ENCODE measurements at places on chromosomes 1 and 21.

DNA sequence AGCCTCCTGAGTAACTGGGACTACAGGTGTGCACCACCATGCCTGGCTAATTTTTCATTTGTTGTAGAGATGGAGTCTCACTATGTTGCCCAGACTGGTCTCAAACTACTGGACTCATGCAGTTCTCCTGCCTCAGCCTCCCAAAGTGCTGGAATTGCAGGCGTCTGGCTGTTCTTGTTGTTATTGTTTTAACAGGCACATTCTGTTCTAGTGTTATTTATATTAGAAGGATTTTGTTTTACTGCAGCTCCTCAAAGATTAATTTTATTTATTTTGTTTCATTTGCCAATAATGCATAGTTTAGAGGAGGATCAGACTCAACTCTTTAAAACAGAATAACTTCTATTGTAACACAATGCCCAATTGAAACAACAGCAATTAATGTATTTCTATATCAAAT lies 35.5 kb downstream of the RGS2 start:
- DNase-seq: no peak

GRCh38 chr21:29155118-29155932 lies 24.9 kb downstream of the MAP3K7CL start:
- DNase-seq: peak; percentile 35

DNA sequence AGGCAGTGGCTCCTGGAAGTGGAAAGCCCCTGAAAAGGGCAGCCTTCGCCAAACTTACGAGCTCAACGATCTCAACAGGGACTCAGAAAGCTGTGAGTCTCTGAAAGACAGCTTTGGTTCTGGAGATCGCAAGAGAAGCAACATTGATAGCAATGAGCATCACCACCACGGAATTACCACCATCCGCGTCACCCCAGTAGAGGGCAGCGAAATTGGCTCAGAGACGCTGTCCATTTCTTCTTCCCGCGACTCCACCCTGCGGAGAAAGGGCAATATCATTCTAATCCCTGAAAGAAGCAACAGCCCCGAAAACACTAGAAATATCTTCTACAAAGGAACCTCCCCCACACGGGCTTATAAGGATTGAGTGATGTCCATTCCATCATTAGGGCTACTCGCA lies 42.4 kb downstream of the PLPPR4 start:
- DNase-seq: peak; percentile 2

GRCh38 chr1:226654046-226654667 lies 84.9 kb downstream of the ITPKB start:
- peak; percentile 74 for DNase-seq

DNA sequence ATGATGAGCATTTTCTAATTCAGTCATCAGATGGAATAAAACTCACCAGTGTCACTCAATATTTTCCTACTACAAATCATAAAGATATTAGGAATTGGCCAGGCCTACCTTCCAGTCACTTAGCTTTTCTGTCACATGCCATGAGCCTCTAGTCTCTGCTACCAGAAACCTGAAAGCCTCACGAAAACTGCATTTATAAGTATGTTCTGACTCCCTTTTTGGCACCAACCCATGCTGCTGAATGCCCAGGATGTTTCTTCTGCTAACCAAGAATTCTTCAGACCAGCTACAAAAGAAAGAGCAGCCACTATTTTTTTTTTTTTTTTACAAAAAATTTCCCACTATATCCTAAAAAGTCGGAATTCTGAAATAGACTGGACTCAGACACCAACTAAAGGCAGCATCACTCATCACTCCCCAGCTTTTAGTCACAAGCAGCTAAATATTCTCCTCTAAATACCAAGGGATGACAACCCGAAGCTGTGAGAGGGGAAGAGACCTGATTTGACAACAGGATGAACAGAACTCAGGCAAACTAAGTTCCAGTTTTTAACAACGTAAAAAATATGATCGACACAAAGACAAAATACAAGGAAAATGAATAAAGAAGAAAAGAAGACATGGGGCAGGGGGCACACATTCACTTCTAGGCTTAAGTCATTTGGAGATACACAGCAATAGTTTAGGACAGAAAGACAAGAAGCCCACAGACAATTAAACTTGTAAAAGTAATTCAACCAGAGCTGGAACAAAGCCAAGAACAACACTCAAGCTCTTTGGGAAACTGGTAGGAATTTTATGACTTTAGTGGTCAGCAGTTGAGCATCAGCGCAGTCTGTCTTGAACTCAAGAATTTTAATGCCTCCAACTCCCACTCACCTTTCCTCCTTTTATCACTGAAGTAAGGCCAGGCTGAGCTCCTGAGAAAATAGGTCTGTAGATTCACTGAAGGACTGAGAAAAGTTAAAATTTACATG lies 1.7 kb downstream of the DCAF8 start:
- no peak for DNase-seq

DNA sequence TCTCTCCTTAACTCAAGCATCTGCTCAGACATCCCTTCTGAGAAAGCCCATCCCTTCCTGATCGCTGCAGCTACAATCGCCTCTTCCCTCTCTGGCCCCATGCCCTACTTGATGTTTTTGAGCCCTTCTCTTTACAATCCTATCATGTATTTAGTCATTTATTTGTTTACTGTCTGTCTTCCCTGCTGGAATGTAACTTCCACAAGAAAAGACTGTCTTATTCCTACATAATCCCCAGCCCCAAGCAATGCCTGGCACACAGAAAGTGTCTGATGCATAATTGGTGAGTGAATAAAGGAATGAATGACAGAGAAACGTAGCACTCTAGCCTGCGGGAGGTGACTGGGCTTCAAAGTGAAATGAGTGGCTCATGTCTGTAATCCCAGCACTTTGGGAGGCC lies 25.4 kb downstream of the ECE1 start:
- DNase-seq: no peak

DNA sequence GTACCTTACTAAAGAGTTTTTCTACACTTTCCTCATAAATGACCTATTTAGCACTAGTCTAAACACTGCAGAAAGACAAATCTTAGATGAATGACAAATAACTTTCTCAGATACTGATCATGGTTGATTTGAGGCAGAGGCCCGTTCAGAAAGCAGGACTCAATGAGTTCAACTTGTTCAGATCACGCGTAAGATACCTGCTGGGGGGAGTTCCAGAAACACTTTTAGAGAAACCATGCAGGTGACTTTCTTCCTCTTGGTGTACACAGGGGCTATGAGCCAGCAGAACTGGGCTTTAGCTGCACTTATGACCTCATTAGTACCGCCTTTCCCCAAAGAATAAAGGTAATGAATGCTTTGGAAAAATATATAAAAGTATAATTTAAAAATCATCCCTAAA lies 38.8 kb upstream of the TTC39A start:
- no peak for DNase-seq

DNA sequence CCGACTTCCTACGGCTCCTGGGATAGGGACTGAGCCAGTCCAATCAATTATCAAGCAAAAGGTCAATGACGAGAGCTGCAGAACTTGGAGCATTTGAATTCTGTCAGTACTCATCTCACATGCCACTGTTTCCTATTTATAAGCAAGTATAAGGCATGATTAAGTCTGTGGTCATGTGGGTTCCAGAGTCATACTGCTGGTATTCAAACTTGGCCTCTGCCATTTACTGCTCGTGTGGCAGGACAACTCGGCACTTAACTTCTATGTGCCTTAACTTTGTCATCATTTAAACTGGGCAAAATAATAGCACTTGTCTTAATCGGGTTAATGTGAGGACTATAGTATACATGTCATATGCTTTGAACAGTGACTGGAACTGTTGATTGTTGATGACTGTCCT lies 44.9 kb upstream of the TNFSF18 start:
- no peak for DNase-seq

DNA sequence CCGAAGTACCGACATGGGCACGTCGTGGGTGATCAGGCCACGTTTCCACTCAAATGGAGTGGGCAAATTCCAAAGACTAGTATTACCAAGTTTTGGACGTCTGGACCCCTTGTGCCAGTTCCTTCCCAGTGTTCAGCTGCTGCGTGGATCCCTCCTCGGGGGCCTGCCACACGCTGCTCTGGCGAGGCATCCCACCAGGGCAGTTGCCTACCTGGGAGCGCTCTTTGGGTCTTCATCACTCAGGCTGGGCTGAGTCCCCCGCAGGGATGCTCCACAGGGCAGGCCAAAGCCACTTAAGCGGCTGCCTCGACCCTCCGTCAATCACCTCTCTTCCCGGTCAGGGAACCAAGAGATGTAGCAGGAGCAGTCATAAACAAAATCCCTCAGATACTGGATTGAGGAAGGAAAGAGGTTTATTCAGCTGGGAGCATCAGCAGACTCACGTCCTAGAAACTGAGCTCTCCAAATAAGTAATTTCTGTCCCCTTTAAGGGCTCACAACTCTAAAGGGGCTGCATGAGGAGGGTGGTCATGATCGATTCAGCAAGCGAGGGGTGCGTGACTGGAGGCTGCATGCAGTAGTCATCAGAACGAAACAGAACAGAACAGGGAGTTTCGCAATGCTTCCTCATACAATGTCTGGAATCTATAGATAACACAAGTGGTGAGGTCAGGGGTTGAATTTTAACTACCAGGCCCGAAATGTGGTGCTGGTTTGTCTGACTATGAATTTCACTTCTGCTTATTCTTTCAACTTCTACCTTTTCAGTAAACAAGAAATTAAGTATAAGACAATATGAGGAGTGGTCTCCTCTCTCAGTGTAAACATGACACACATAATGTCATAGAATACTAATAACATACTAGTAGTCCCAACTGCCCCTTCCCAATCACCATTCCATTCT lies 998.6 kb upstream of the NCAM2 start:
- DNase-seq: no peak

DNA sequence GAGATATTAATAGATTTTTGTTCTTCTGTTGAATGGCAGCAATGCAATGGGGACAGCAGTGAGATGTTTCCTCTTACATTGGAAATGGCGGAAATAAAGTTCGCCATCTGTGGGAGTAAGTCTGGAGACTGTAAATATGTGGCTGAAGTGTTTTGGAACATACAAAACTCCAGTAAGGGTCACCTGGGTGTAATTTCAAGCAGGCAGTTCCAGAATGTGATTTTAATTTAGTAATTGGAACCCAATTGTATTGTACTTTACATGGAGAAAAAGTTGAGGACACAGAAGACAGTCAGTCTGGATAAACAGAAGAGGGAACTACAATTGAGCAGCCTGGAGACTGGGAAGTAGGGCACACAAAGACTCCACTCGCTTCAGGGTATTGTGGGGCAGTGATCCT lies 108.6 kb downstream of the NTMT2 start:
- no peak for DNase-seq
